DMS 273 treated with DMSO at 0.1 percent for 48 hours (cell line): ENCODE measurements at places on chromosomes 5 and 9.

GRCh38 chr5:131214609-131215227, 44.0 kb downstream of the LYRM7 start:
- peak; percentile 35 for DNase-seq

GRCh38 chr5:10036136-10036815, 213.4 kb downstream of the ATPSCKMT start:
- DNase-seq, result no peak

GRCh38 chr9:16530669-16531642, 339.5 kb downstream of the BNC2 start:
- peak; percentile 70 for DNase-seq

DNA sequence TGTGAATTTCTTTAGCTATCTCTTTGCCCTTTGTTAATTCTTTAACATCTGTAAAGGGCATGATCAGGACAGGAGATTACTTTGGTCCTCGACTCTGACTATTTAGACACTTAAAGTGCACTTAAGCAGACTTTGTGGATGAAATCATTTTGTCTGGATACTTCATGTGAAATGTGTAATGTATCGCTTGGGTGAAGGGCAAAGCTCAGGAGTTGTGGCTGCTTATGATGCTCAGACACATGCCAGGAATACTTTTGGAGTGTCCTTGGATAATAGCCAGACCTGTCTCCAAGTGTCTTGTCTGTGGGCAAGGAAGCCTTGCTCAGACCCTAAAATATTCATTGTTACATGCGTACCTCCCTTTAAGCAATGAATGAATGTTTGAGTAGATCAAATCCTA, 87.8 kb downstream of the RAI14 start:
- no peak for DNase-seq

- DNase-seq, result no peak
Measured at GRCh38 chr9:23431459-23431858, 394.6 kb downstream of the ELAVL2 start.
